ENCODE measurements at places on chromosomes 16 and 17.

DNA sequence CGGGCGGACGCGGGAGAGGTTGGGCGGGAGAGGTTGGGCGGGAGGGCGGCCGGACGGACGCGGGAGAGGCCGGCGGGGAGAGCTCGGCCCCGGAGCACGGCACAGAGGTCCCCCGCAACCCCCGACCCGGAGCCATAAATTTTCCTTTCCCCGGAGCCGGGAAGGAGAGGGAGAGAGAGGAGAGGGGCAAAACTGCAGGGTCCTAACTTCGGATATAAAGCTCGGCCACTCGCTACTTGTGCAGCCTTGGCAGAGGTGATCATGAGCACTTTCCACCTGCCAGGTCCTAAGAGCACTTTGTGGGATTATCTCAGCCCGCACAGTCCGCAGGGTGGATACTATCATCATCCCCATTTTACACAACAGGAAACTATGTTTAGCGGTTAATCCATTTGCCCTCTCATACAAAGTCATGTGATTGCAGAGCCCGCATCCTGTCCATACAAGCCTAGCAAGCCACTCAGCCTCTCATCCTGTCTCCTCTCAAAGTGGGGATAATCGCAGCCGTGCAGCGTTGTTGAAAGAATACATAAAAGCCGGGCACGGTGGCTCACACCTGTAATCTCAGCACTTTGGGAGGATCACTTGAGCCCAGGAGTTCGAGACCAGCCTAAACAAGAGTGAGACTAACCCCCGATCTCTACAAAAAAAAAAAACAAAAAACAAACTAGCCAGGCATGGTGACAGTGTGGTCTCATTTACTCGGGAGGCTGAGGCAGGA, 780 bp upstream of the DCAKD start:
- DNase-seq, result no peak

DNA sequence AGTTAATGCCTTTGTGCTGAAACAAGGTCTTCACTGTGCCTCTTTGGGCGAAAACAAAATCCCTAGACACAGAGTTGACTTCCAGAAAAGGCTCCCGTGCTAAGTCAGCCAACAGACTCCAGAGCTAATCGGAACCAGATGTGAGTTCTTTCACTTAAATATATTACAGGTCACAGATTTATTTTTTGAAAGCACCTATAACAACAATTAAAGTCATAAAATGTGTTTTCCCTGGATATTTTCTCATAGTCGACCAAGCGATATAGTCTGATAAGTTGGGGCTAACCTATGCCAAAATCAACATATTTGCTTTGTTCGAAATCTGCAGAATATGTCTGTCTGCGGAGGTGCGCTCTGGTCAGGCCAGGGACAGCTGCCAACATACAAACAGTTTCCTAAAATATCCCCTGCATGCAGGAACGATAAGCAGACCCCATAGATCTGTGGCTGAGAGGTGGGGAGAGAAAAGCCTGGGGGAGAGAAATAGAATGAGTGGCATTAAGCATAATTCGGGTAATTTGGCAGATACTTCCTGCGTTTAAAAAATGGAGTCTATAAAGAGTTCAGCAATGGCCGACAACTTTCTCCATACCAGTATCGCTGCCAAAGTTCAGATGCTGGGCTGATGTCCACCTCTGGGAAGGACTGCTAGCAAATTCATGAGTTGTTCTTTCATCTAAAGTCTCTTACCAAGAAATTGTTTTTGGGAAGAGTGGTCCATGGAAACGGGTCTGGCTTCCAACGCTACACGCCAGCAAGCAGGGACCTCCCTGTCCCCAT, 50.8 kb upstream of the MYH10 start:
- DNase-seq, result no peak

DNA sequence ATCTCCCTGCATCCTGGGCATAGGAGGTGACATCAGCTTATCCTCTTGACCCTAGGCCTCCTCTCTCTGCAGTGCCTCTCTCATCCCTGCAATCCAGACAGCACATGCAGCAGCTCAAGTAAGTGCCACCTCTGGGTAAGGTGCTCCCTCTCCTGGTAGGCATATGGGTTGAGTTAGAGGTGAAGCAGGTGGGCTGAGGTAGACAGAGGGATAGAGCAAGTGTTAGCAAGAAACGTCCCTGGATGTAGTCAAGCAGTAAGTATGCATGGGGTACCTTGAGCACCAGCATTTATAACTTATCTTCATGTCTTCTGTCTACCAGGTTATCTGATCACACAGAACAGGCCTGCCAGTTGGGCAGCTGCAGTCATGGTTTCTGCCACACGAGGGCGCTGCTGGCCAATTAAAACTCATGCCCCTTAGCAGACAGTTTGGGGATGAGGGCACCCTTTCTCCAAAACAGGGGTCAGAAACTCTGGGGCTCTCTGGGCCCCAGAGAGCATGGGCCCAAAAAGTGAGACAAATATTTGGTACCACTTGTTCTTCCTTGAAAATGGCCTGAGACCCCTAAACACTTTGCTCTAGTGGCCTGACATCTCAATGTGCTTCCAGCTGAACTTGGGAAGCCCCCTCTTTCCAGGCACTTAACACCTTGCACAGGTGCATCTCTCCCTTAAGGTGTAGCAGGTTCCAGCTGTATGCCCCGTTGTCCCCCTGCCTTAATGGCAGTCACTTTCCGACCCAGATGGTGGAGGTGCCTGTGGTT, 59.8 kb downstream of the NEUROD2 start:
- peak; percentile 16 for DNase-seq

- DNase-seq, result no peak
Measured at GRCh38 chr17:59423137-59423724, 91.8 kb downstream of the YPEL2 start.

GRCh38 chr17:21277332-21277731, 7.2 kb upstream of the MAP2K3 start:
- DNase-seq, result no peak

GRCh38 chr17:10629706-10630105, 27.4 kb downstream of the MYH3 start:
- DNase-seq, result no peak

GRCh38 chr16:10923650-10924214, 18.5 kb downstream of the DEXI start:
- no peak for DNase-seq

GRCh38 chr16:58339452-58339981, 44.7 kb upstream of the PRSS54 start:
- DNase-seq, result no peak

- DNase-seq, result no peak
Measured at GRCh38 chr17:12136243-12136642, 115.6 kb downstream of the MAP2K4 start.

DNA sequence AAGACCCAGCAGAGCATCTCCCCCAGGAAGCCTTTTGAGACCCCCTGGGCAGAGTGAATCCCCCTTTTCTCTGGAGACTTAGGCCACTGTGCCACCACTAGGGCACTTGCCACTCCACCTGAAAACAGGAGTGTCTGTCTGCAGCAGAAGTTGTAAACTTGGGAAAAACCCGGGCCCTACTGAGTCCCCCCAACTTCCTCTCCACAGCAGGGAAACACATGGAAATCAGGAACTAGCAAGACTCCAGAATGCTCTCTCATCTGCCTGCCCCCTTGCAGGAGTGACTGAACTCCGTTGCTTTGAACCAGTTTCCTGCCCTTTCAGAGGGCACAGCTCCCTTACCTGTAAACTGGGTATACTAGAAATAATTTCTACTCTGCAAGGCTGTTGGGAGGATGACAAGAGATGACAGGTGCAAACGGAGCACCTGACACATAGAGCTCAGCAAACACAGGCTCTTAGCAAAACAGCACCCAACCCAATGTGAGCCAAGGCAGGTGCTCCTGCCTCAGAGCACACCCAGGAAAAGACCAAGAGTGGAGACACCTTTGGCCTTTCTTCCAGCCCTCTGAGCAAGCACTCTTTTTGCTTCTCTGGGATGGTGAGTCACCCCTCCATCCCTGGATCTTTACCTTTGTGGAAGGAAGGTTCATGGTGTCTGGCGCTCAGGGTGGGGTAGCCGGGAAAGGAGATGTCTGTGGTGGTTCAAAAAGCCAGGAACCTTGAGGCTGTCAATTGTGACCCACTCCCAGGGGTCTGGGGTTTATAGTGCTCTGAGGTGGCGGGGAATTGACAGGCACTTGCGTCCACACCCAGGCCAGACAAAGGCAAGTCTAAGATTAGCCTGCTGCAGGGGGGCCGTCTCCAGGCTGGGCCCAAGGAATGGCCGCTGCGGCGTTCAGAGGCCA, at the start of gene HCRT:
TSS of gene HCRT (minus strand) at position 740 of the 908 bp plus-strand sequence. CDS start at position 653, 87 bp downstream.
- no peak for DNase-seq

DNA sequence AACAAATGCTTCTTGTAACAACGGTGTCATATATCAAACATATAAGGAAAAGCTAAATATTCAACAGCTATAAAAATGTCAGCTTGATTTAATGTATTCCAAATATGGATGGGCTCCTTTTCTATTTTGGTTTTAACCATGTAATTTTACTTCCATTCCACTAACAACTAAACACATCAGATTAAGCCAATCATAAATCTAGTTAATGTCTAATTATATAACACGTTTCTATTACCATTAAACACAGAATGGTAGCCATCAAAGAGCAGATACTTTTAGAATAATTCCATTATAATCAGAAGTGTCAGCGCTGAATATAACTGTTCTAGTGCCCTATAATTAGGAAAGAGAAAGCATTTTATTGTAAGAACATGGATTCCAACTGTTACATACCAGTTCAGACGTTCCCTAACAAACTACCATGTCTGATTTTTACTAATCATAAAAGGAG, 10.0 kb downstream of the CMC2 start:
- DNase-seq, result peak; percentile 36

- DNase-seq, result no peak
Measured at GRCh38 chr16:9035996-9036395, 55.4 kb upstream of the HAPSTR1 start.

- DNase-seq, result no peak
Measured at GRCh38 chr17:1488826-1489270, 3.6 kb downstream of the MYO1C start.

- no peak for DNase-seq
Measured at GRCh38 chr16:27096375-27096774, 29.6 kb downstream of the C16orf82 start.

DNA sequence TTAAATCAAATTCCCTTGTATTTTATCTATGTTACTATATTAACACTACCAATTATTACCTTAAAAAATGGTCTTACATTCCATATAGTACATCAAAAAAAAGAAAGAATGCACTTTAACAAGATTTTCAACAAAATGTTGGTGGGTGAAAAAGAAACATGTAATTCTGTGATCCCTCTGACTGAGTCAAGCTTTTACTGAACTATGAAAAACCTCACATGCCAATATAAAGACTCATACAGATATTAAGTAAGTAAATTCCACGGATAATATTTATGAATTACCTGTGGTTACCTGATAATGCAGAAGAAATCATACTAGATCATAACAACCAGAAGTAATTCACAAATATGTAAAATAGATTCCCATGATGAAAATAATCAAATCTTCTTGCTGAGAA, 12.4 kb downstream of the COIL start:
- no peak for DNase-seq

GRCh38 chr16:22813948-22814710, at the start of gene HS3ST2:
HS3ST2 (plus strand) TSS chr16:22814162; CDS start chr16:22814611, 449 bp downstream.
- no peak for DNase-seq

DNA sequence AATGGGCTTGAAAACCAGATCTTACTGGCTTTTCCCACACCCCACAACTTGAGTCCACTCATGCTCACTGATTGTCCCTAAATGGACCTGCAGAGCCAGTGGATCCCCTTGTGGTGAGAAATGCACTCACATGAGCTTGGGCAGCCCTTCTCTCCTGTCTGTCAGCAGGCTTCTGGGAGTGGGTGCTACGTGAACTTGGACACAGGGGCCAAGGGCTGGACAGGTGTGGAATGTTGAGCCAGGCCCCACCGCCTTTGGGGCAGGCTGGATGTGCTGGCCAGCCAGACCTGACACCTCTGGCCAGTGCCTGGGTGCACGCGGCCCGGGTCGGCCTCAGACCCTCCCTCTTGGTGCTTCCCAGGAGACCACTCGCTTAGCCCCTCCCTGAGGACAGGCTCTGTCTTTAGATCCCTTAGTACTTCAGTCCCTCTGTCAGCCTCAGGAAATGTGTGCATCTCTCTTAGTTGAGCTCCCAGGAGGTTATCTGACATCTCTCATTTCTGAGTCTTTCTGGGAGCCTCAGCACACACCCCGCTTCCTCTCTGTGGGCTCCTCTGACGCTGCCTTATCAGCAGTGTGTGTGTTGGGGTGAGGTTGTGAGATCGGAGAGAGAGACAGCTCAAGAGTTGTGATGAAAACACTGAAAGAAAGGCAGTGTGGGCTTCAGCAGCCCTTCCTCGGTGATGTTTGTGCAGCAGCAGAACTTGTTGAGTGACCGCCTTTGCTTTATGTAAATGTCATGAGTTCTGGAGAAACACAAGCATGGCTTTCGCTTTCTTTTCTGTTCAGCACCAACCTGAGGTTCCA, 117.0 kb downstream of the RAB11FIP4 start:
- DNase-seq, result no peak

- no peak for DNase-seq
Measured at GRCh38 chr16:68088130-68088972, 3.2 kb downstream of the NFATC3 start.

- no peak for DNase-seq
Measured at GRCh38 chr16:8552487-8553221, 37.7 kb downstream of the TMEM114 start.

DNA sequence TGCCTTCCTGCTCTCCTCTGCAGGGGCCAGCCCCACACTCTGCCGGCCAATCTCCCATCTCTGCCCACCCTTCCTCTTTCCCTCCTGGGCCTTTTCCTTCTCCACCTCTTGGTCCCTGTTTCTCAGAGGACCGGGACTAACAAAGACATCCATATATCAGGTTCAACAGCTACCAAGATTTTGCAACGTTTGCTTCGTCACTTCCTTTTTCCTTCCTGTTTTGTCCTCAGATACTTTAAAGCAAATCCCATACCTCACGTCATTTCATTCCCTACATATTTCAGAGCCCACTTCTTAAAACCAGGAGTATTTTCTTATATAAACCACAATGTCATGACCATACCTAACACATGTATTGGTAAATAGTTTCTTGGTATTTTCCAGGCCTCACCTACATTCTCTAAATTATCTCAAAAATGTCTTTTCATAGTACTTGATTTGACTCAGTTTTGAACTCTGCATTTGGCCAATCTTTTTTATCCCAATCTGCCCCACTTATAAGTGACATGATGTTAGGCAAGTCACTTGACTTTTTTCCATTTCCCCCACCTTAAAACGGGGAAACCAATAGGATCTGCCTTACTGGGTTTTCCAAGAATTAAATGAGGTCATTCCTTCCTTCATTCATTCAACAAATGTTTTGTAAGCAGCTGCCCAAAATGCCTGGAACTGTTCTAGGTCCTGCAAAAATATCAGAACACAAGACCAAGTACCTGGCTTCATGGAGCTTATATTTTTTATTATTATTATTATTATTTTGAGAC, 7.2 kb upstream of the USP10 start:
- no peak for DNase-seq
